ENCODE measurements at places on chromosomes 3 and 15. TPM values are rescaled to one million over a fixed set of nuclear protein-coding genes. Genes with fewer than 3 reads are reported as not detected.

GRCh38 chr15:60374209-60374608 lies 23.6 kb downstream of the ANXA2 start:
- no peaks in the 10 kb centered on the region for H3K36me3 ChIP-seq
- H3K27ac ChIP-seq: peak overlapping the region; percentile 19
- no peak for DNase-seq
- no peak overlapping the region for H3K4me3 ChIP-seq
- H3K27me3 ChIP-seq: no peaks in the 10 kb centered on the region

DNA sequence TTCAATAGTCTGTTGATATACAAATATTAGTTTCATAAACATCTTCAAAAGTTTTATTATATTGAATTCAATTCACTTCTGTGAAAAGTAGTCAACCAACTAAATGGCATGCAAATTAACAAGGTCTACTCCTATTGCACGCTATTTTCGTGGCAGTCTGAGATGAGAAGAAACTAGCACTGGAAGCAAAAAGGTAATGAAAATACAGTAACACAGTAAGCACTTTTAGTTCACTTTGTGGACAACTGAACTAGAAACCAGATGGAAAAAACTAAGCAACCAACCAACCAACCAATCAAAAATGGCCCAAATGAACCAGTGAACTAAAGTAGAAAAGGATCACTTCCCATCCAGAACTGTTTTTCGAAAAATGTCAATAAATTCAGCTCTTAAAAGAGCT lies 55.7 kb upstream of the ACTC1 start:
- no peaks in the 10 kb centered on the region for H3K27me3 ChIP-seq
- no peaks in the 10 kb centered on the region for H3K4me1 ChIP-seq
- DNase-seq: no peak
- no peak overlapping the region for H3K4me3 ChIP-seq

DNA sequence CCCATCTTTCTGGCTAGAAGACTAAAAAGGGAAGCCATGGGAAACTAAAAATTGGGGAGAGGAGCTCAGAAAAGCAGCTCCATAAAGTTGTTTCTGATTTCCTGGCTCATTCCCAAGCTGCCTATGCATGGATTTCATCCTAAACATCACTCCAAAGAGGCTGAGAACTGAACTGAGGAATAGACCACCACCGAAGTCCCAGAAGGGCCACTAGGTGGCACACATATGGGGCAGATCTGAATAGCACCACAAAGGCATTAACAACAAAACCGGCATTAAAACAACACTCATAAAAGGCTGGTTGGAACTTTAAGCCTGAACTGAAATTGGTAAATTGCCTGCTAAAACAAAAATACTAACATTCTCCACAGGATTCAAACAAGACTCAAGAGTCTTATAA lies 106.3 kb downstream of the PLD1 start:
- no peaks in the 10 kb centered on the region for H3K27me3 ChIP-seq
- no peaks in the 10 kb centered on the region for H3K36me3 ChIP-seq
- no peak overlapping the region for H3K4me3 ChIP-seq

GRCh38 chr15:67720556-67721175 lies 104.6 kb upstream of the SKOR1 start:
- no peaks in the 10 kb centered on the region for H3K27me3 ChIP-seq
- H3K4me3 ChIP-seq: no peak overlapping the region
- no peak for DNase-seq
- no peaks in the 10 kb centered on the region for H3K36me3 ChIP-seq
- H3K27ac ChIP-seq: peak overlapping the region; percentile 12

DNA sequence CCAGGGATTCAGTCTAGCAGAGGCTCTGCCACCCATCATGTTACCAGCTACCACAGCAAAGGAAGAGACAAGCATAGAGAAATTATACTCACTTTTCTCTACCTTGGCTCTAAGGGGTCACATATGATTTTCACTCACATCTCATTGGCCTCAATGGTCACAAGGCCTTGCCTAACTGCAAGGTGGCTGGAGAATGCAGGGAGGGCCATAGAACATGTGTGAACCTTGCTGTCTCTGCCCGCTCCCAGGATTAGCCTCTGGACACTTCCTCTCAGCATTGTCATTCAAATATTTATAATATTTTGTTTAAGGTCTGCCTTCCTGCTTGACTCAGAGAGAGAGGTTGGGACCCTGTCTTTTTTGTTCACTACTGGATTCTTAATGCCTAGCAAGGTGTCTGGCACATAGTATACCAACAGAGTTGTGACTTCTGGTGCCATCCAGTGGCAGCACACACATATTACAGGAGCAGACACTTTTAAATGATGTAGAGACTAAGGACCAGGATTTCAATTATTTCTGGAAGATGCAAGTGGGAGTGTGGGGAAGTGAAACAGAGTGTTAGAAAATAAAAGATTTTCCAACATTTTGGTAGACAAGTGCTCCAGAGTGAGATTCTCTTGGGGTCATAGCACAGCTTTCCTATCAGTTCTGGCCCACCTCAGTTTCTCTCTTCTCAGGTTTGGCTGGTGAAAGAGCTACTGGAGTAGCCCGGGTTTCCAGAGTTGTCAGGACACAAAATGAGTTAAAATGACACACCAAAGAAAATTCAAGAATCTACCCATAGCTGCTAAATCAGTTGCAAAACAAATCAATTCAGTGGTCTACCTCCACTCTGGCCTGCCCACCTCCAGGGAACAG lies 119.0 kb upstream of the RASGRP1 start:
- H3K27ac ChIP-seq: no peak overlapping the region
- no peak overlapping the region for H3K4me3 ChIP-seq
- H3K4me1 ChIP-seq: no peaks in the 10 kb centered on the region
- peak; percentile 65 for DNase-seq

The AMIGO3 gene
- total RNA-seq: not detected

DNA sequence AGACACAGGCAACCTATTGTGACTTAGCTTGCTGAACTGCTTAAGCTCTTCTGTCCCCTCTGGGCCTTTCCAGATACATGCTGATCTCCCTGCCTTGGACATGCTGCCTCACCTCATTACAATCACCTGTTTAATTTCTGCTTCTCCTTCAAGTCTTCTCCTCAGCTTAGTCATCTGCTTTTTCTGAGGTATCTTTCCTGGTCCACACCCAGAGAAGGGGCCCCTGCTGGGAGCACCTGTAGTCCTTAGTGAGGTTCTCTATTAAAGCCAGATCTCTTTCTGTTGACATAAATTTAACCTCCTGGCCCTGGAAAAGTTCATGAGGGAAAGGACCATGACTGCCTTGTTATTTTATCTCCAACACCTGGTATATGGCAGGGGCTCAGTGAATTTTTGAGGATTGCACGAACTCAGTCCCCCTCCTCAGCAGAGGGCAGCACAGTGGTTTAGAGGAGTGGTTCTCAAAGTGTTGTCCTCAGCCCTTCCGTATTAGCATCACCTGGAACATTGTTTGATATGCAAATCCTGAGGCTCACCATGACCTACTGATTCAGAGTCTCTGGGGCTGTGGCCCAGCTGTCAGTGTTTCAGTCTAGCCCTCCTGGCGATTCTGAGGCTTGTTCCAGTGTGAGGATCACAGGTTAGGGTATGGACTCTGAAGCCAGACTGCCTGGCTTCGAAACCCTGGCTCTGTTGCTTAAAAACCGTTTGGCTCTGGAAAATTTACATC lies 12.7 kb downstream of the COL6A6 start:
- no peaks in the 10 kb centered on the region for H3K27me3 ChIP-seq
- H3K4me3 ChIP-seq: no peak overlapping the region
- no peaks in the 10 kb centered on the region for H3K4me1 ChIP-seq

DNA sequence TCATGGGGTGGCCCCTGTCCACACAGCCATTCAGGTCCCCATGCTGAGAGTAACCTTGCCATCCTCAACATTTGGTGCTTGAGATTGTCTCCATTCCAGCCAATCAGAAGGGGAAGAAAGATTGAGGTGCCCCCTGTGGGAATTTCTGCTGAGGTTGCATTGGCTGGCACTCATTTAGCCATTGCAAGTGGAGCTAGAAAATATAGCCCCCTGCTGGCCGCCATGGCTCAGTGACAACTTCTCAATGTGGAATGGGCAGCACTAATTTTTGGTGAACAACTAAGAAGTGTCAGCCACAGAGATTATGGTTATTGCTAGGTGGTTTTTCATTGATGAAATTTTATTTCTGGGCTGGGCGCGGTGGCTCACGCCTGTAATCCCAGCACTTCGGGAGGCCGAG lies 22.0 kb downstream of the COL6A6 start:
- H3K4me3 ChIP-seq: no peak overlapping the region
- H3K27me3 ChIP-seq: no peaks in the 10 kb centered on the region
- H3K27ac ChIP-seq: no peak overlapping the region
- H3K36me3 ChIP-seq: no peaks in the 10 kb centered on the region

GRCh38 chr3:192121923-192122322 lies 605.4 kb downstream of the FGF12 start:
- H3K4me1 ChIP-seq: no peaks in the 10 kb centered on the region
- H3K27me3 ChIP-seq: no peaks in the 10 kb centered on the region

The TLR9 gene
- 0.25 TPM for total RNA-seq

The ABHD5 gene
- total RNA-seq: 24.0 TPM

- no peak overlapping the region for H3K27ac ChIP-seq
- H3K36me3 ChIP-seq: no peaks in the 10 kb centered on the region
- DNase-seq: no peak
- no peaks in the 10 kb centered on the region for H3K4me1 ChIP-seq
These were observed 79.5 kb upstream of the UMPS start for GRCh38 chr3:124650798-124651197.

- H3K4me3 ChIP-seq: no peak overlapping the region
- no peaks in the 10 kb centered on the region for H3K4me1 ChIP-seq
- DNase-seq: no peak
- H3K36me3 ChIP-seq: no peaks in the 10 kb centered on the region
- H3K27me3 ChIP-seq: no peaks in the 10 kb centered on the region
These were observed 25.6 kb downstream of the TEX9 start for GRCh38 chr15:56390739-56391267.

The ZNF501 gene
- 3.0 TPM for total RNA-seq

The NSUN3 gene
- 17.2 TPM for total RNA-seq

The GOLGA6L7 gene
- total RNA-seq: not detected

- no peak overlapping the region for H3K4me3 ChIP-seq
- H3K36me3 ChIP-seq: no peaks in the 10 kb centered on the region
- peak; percentile 43 for DNase-seq
- no peaks in the 10 kb centered on the region for H3K4me1 ChIP-seq
These were observed 41.0 kb upstream of the LIMD1 start for GRCh38 chr3:45553469-45553974.

The TRAIP gene
- 19.7 TPM for total RNA-seq

DNA sequence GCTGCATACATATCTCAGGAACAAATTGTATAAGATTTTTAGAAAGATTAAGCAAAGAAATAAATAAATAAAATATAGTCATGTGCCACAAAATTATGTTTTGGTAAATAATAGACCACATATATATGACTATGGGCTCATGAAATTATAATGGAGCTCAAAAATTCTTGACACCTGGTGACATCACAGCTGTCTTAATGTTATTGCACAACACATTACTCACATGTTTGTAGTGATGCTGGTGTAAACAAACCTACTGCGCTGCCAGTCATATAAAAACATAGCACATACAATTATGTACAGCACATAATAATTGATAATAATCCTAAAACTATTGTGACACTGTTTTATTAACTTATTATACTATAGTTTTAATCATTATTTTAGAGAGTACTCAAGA lies 1159.1 kb downstream of the SI start:
- no peak overlapping the region for H3K27ac ChIP-seq
- H3K4me1 ChIP-seq: no peaks in the 10 kb centered on the region
- no peaks in the 10 kb centered on the region for H3K27me3 ChIP-seq
- H3K4me3 ChIP-seq: no peak overlapping the region
- DNase-seq: no peak

The CPLX3 gene
- total RNA-seq: not detected

DNA sequence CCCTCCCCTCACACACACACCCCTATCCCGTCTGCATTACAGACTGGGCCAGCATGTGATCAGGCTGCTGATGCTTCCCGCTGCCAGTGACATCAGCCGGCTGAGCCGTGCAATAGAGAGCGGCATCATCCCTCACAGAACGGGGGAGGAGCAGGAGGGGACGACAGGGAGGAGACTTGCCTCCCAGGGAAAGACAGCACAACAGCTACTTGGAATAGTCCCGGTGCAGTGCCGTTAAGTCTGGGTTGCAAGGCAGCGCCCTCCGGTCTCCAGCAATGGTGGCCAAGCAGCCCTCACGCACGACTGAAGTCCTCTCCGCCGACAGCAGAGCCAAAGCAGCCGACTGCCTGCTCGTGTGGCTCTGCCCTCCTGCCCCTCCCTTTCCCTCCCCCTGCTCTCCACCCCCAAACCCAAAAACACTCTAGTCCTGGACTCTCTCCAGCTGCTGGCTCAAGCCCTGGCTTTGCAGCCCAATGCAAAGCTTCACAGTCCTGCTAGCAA lies 31.5 kb upstream of the RPS17 start:
- peak overlapping the region; percentile 27 for H3K27ac ChIP-seq
- H3K4me1 ChIP-seq: no peaks in the 10 kb centered on the region
- no peaks in the 10 kb centered on the region for H3K27me3 ChIP-seq
- DNase-seq: peak; percentile 58
- peak overlapping the region; percentile 9 for H3K4me3 ChIP-seq

DNA sequence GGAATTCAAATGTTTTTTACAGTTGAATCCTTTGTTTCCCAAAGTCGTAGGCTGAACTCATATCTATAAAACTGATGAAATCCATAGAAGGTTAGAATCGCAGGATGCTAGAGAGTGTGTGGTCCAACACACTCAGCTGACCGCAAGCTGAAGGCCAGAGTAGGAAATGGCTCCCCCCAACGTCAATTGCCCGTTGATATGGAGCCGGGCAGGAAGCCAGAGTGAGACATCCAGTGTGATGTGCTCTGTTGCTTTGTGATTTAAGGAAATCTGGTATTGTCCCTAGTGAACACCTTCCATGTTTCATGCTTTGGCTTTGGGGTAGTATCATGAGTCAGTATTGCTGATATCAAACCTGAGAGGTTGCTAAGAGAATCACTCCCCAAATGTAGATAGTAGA lies 5.8 kb upstream of the MEX3B start:
- no peak for DNase-seq
- no peak overlapping the region for H3K27ac ChIP-seq
- no peaks in the 10 kb centered on the region for H3K4me1 ChIP-seq
- H3K4me3 ChIP-seq: no peak overlapping the region
- H3K36me3 ChIP-seq: no peaks in the 10 kb centered on the region

- DNase-seq: no peak
- no peaks in the 10 kb centered on the region for H3K27me3 ChIP-seq
- no peak overlapping the region for H3K27ac ChIP-seq
- H3K36me3 ChIP-seq: no peaks in the 10 kb centered on the region
- no peak overlapping the region for H3K4me3 ChIP-seq
- no peaks in the 10 kb centered on the region for H3K4me1 ChIP-seq
These were observed 269.2 kb downstream of the ZBBX start for GRCh38 chr3:167110901-167111300.

DNA sequence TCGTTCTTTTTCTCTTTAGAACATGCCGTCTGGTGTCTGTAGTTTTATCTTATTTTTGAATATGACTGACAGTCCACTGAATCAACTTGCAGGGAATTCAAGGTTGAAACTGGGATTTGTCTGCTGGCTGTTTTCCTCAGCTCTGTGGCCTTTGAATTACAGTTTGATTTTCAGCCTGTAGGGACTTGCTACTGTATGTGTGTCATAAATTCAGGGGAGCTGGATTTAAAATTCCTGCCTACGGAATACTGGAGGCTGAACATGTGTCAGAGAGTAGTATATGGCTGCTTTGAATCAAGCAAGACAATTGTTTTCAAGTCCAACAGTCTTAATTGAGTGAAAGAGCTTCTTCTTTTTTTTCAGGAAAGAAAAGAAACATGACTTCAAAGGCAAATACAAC lies 33.9 kb downstream of the RARB start:
- H3K36me3 ChIP-seq: no peaks in the 10 kb centered on the region
- no peak overlapping the region for H3K27ac ChIP-seq
- DNase-seq: no peak
- H3K4me1 ChIP-seq: no peaks in the 10 kb centered on the region

The DNAH12 gene
- total RNA-seq: 0.02 TPM
